ENCODE measurements at places on chromosomes 3 and 15.
A peak's percentile ranks its signal among the peaks of the same experiment; 100 is the strongest.

- no peak for DNase-seq
These were observed 167.9 kb upstream of the BCHE start for GRCh38 chr3:166005126-166005525.

DNA sequence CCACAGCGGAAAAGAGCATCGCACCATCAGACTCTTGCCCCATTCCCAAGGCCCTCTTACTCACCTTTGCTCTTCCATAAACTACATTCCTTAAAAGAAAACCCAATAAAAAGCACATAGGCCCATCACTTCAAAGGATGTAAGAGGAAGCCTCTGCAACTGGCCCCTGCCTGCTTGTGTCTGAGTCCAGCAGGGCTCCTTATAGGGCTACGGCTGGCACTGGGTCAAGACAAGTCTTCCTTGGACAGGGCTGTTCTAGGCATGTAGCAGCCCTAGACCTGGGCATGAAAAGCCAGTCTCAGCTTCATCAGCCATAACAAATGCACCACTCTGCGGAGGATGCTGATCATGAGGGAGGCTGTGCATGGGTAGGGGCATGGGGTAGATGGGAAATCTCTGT, 218.3 kb downstream of the NTRK3 start:
- no peak for DNase-seq

- DNase-seq, result no peak
These were observed 9.1 kb upstream of the ONECUT1 start for GRCh38 chr15:52799145-52799811.

GRCh38 chr15:26103002-26103404, 239.9 kb upstream of the ATP10A start:
- peak; percentile 37 for DNase-seq

- peak; percentile 24 for DNase-seq
These were observed 386.5 kb upstream of the PROK2 start for GRCh38 chr3:72171463-72171881.

DNA sequence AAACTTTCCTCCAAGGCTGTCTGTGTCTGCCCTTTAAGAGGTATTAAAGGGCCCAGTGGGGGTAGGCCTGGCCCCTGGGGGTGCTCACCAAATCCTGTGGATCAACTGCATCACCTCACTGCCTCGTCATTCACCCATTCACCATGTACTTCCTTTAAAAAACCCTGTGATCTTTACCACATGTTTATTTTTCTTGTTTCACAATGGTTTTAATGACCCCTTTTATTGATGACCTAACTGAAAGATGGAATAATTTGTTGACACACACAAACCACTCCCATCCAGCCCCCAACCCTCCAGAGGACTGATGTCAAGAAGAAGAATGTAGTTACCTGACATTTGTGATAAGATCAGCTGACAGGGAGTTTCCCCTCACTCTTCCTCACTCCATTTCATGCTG, 40.8 kb downstream of the KCNAB1 start:
- DNase-seq, result no peak

- DNase-seq, result peak; percentile 1
These were observed 564.0 kb upstream of the TGFBR2 start for GRCh38 chr3:30042274-30042859.

- DNase-seq, result no peak
These were observed 239 bp upstream of the ZFYVE19 start for GRCh38 chr15:40806672-40807027.

DNA sequence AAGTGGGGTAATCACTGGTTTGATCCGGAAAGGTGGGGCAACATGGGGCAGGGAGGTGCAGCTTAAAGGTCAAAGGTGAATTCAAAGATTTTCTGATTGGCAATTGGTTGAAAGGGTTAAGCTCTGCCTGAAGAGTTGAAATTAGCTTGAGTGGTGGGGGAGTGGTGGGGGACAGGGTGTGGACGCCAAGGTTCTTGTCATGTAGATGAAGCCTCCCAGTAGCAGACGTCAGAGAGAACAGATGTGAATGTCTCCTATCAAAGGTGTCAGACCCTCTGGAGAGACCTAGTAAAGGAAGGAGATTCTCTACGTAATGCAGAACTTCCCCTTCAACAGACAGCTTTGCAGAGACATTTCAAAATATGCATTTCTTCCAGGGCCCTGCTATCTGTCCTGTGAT, 62.8 kb downstream of the ABCC5 start:
- no peak for DNase-seq

- DNase-seq, result no peak
These were observed 47.8 kb downstream of the LRRK1 start for GRCh38 chr15:100966997-100967396.

GRCh38 chr15:92770641-92771040, 115.1 kb upstream of the FAM174B start:
- no peak for DNase-seq

DNA sequence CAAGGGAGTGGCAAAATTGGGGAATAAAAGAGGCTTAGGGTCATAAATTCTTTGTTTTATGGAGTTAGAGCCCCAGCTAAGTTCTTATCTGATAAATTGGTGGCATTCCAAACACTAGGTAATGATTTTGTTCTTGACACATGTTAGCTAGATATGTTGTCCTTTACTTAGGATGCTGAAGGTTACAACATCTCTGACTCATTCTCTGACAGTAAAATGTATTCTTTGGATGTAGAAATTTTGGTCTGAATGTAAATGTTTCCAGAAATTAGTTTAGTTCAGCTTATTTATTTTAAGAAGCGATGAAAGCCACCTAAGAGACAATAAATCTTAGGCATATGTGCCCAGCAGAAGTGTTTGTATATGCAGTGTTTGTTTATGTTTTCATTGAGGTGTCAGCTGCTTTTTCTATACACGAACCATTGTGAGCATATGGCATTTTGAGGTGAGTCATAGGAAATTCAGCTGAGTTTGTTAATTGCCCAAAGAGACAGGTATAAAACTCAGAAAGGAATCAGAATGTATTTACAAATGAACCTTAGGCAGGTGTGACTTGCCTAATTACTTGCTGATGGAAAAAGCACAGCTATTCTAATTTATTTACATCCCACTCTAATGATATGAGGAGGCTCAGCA, 247.7 kb downstream of the AGBL1 start:
- DNase-seq, result no peak

- DNase-seq, result no peak
These were observed 781 bp upstream of the DPH6 start for GRCh38 chr15:35546511-35547381.

DNA sequence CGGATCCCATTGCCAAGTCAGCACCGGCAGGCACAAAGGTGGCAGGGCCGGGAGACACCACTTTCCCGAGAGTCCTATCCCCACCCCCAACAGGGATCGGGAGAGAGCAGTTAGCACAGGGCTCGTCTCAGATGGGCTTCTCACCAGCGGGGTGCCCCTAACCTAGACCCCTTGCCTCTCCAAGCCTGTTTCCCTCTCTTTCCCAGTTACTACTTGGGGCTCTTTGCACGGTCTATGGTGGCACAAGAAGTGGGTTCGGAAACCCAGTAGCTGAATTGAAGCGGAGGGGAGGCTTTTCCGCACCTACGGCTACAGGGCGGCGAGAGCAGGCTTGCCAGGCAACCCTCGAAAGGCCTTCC, 383 bp upstream of the EFCC1 start:
- no peak for DNase-seq

DNA sequence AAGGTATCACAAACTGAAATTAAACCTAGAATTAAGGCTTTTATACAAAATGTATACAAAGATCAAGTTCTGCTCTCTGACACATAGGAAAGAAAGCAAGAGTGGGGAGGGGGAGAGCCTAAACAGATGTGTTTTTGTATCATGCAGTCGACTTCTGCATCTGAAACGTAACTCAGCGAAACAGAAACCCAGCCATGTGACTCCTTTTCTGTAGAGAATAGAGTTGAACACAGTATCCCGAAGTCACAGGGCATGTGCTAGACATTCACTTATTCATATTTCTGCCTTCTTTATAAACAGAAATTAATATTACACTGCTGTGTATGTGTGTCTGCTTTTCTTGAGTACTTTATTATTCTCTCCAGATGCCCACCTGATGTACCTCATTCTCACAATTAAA, 121.0 kb downstream of the PDZRN3 start:
- DNase-seq, result no peak

DNA sequence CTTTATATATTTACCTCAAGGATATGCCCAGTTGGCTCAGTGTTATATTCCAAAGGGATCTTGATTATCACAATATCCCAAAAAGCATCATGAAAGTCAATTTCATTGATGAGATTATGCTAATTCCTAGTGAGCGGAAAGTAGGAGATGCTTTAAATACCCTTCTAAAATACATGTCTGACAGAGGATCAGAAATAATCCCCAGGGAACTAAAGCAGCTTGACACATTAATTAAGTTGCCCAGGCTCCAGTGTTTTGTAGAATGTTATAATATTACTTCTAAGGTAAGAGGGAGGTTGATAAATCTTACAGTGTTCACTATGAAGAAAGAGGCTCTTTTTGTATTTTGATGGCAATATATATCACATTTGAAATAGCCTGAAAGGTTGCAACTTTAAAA, 767.5 kb upstream of the ROBO1 start:
- DNase-seq, result no peak

DNA sequence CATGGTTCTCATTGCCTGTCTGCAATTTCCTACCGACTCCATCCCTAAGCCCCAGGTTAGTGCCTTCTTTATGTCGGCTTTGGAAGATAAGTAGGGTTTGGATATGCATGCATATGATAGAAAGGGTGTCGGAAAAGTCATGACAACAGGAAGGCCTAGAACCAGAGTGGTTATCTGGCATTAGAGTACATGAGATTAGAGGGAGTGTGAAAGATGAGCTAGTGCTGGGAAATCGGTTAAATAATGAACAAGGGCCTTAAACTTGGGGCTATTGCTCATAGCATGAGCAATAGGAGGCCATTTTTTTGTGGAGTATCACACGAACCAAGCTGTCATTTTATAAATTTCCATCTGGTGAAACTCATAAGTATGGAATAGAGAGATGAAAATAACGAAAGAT, 54.0 kb upstream of the LPP start:
- DNase-seq, result no peak

GRCh38 chr15:98771541-98771940, 123.2 kb downstream of the IGF1R start:
- DNase-seq, result no peak

- no peak for DNase-seq
These were observed 23.4 kb downstream of the NRROS start for GRCh38 chr3:196662711-196663571.

DNA sequence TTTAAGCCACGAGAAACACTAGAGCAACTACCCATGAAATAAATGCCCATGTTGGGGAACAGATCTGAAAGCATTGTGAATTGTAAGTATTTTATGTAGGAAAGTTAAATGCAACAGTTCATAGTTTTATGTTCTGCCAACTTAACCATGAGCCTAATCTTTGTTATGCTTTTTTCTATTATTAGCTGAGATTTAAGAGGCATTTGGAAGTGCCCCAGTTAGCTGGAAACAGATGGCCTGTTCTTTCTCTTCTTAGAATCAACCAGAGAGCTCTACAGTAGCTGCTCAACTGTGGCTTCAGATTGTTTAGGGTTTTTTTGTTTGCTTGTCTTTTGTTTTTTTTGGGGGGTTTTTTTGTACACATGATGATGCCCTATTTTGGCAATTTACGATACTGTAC, 284.4 kb downstream of the KCNH8 start:
- no peak for DNase-seq

DNA sequence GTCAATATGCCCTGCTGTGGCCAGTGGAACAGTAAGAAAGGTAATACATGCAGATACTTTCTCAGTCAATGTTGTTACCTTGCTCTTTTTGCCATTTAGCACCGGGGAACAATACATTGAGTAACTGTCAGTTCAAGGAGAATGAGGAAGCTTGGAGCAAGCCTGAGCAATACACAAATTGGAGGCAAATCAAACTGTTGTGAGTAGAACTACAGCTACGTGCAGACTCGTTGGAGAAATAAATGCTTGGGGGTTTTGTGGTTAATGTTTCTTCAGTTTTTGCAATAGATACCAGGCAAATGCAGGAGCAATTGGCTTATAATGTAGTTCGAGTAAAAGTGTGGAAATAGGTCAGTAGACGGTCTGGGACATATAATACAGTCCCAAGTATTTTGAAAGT, 587.3 kb upstream of the ROBO1 start:
- DNase-seq, result no peak

- no peak for DNase-seq
These were observed 1.2 kb downstream of the TRIM71 start for GRCh38 chr3:32818970-32819511.

DNA sequence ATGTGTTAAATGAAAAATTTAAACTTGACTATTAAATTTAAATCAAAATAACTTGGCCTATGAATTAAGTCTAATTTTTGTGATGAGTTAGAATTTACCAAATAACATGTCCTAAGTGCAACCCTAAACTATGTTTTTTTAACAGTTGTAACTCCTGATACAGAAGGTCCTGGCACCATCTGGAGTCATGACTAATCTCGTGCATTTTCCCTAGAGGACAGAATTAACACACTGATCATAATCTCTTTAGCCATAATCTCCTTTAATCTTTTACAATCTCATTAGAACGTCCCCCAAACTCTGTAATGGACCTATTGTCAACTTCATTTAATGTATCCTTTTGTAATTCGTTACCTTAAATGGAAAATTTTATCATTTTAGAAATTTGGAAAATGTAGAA, 100.6 kb downstream of the SUCNR1 start:
- no peak for DNase-seq

DNA sequence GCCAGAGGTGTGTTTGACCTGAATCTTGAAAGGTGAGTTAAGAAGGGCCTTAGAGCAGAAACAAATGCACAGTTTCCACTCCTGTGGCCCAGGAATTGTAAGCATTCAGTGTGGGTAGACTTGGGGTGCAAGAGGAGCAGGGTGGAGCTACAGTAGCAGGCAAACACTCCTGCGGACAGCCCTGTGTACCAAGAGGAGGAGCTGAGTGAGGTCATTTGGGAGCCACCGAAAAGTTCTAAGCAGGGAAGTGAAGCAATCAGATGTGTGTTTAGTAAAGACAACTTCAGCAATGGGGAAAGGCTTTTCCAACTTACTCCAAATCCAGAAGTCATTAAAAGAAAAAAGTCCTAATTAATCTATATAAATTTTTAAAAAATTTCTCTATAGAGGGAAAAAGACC, 99.3 kb downstream of the ARHGEF26 start:
- DNase-seq, result no peak

DNA sequence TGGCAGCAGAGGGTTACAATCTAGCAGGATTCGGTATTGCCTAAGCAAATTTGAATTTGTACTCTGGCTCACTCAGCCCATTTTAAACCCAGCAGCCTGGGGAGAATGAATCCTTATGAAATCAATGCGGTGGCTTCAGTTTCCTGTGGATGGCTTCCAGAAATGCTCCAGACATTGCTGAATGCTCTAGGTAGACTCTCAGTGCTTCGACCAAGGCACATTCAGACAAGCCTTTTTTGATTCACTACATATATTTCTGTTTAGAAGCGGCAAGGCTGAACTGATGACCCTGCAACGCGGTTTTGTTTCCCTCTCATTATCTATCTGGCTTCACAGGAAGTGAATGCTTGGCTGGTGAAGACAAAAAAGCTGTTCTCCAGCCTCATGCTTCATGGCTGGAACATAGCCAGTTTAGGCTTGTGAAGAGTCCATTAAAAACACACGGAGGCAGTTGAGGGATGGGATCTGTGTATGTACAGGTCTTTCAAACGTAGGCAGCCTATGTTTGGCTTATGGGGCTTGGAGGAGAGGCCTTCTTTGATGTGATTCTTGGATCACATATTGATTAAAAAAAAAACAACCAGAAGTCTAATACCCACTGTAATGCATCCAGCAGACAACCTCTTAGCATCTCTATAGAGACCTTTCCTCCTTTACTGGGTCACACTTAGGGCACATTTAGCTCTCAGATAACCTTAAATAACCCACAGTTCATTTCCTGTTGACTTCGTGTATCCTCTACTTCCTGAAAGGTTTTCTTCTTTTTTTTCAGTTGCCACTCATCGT, 400.2 kb upstream of the TBL1XR1 start:
- no peak for DNase-seq

- DNase-seq, result no peak
These were observed 42.5 kb downstream of the TRAK1 start for GRCh38 chr3:42133500-42134298.
